Stimulated activated CD8-positive, alpha-beta memory T cell treated with anti-CD3 and anti-CD28 coated beads, Interleukin-4, amount 100 ng/mL, for 4 hours (primary cell): ENCODE measurements at places on chromosomes 16 and 17.

- DNase-seq: no peak
These were observed 6.3 kb upstream of the ITGA3 start for GRCh38 chr17:50049636-50050035.

DNA sequence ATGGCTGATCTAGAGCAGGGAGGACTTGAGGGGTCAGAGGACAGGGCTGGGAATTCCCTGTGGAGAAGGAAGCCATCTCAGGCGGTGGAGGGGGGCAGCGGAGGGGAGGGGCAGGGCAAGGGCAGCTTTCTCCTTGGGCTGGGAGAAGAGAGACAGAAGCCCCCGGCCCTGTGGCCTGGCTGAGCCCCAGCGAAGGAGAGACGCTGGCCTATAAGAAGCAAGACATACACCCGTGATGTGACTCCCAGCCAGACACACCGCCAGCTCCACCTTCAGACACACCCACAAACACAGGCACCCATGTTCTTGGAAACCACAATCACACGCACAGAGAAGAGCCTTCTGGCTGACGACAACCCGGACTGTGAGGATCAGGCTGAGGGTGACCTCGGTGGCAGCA lies 10.0 kb downstream of the TRPV3 start:
- no peak for DNase-seq

- DNase-seq: no peak
These were observed 3.4 kb downstream of the SKA2 start for GRCh38 chr17:59151591-59151990.

DNA sequence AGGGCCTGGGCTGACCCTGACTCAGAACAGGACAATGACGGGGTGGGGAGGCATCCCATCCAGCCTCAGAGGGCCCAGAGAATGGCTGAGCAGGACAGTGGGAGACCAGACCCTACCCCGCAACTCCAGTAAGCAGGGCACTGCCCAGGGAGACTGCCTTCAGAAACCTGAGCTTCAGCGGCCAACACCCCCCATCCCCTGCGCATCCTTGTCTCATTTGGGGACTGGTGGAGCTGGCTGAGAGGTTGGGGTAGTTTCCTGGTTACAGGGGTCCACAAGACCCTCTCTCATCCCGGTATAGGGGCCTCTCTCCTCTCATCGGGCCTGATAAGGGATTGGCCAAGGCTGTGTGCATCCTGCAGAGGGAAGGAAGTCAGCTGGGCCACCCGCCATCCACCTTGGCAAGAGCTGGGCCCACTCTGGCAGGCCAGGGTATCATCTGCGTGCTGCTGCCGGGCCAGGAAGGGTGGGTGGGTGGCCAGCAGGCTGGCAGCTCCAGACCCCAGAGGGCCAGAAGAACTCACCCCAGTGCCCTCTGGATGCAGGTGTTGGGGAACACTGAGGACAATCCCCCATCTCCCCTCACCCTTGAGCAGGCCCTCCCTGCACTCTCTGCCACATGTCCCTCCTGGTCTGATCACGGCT lies 229.1 kb downstream of the KATNIP start:
- no peak for DNase-seq

DNA sequence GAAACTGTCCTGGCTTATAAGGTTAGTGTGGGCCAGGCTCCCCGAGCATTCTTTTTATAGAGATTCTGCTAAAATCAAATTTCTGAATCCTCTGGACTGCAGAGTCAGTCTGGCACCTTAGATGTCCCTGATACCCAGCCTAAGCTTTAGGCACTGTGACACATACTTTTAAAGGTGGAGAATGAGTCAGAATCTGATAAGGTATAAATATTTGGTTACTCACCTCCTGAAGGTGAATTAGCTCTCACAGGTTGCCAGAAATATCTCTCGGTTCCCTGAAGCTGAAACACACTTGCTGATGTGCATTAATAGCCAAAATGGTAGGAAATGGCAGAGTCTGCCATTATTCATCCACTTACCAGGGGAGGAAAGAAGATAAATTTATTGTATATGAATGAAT lies 446.9 kb downstream of the UTP18 start:
- DNase-seq: no peak

DNA sequence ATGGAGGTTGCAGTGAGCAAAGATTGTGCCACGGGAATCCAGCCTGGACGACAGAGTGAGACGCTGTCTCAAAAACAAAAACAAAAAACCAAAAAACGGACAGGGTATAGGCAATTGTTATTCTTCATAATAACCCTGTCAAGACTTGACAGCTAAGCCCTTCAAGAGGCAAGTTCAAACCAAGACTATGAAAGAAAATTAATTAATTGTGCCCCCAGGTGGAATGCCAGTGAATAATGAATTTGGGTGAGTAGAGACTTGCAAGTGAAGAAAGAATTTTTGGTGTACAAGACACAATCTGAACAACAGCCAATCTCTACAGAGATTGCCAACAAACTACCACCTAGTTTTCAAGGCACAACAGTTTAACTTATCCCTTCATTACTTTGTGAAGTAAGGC lies 6.3 kb downstream of the RFWD3 start:
- no peak for DNase-seq

DNA sequence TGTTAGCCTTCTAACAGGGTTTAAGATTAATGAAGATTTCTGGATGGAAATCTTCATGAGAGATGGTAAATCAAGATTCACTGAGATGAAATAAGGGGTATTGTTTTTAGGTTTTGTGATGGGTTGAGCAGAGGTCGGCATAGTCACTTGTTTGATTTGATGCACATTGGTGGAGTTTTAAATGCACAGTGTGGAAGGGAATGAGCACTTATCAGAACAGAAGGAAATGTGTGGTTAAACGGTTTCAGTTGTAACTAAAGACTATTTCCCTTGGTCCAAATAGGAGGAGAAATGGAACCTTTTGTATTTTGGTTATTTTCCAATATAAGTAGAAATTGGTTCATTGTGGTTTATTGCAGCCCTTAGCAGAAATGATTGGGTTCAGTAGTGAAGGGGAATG lies 34.1 kb downstream of the CBFB start:
- no peak for DNase-seq

- DNase-seq: no peak
These were observed 54.9 kb upstream of the GNG13 start for GRCh38 chr16:855471-855870.
